Activated T-cell treated with anti-CD3 and anti-CD28 coated beads, Interleukin-2, amount 50 U/mL, for 72 hours (primary cell): ENCODE measurements at places on chromosomes 5 and 9. TPM values are rescaled to one million over a fixed set of nuclear protein-coding genes. Genes with fewer than 3 reads are reported as not detected.

GRCh38 chr5:162497455-162497854 lies 429.9 kb downstream of the GABRG2 start:
- no peak for DNase-seq

DNA sequence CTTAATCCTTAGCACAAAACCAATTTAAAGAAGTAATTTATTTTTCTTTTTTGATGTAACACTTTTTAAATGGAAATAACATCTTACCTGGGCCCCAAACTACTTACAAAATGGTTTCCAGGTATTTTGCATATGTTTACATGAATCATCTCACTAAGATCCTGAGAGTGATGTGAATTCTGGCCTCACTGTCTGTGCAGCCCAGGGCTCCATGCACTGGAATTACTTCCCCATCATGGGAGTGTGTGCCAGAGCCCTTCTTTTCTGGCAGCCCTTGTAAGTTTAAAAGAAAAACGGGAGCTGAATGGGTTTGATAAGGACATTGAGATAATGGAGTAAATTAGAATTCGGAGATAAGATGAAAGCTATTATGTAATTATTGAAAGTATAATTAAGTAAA lies 12.2 kb upstream of the F2R start:
- no peak for DNase-seq

DNA sequence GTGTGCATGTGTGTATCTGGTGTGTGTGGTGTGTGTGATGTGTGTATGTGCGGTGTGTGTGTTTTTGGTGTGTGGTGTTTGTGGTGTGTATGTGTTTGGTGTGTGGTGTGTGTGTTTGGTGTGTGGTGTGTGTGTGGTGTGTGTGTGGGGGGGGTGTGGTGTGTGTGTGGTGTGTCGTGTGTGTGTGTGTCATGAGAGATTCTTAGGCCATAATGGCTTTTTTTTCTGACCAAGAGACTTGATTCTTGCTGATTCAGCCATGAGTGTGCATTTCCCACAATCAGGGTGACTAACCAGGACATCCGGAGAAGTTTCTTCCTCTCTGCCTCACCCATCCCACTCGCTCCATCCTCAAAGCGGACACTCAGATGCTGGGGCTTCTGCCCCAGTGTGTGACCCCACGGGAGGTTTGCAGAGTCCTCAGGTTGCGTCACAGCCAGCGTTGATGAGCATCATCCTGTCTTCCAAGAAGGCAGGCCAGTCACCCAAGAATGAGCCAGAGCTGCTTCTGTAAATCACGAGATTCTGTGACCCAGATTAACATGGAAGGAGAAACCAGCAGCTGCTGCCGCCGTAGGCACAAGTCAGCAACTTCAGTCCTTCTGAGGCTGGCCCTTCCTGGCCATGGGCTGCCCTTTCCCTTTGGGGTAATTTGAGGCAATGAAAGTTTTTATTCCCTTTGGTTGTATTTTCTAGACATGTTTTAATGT lies 12.5 kb upstream of the CTSL start:
- peak; percentile 66 for DNase-seq

- DNase-seq: no peak
Observed at GRCh38 chr5:99449786-99450185, 521.0 kb upstream of the CHD1 start.

GRCh38 chr5:133471699-133472098 lies 140.6 kb downstream of the FSTL4 start:
- DNase-seq: no peak

DNA sequence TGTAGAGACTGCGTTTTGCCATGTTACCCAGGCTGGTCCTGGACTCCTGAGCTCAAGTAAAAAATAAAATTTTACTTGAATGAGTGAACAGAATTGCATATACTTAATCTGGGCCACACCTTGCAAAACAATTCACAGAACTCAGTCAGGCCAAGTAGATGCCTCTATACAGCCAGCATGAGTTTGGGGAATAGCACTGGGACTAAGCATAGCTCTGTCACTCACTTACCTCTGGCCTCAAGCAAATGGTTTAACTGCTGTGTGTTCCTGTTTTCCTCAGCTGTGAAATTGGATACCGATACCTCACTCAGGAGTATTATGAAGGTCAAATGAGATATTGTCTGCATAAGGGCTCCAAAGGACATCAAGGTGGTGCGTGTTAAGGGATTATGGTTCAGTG lies 10.9 kb upstream of the FRMPD1 start:
- no peak for DNase-seq

- DNase-seq: no peak
Observed at GRCh38 chr5:144083185-144083584, 87.3 kb downstream of the YIPF5 start.

DNA sequence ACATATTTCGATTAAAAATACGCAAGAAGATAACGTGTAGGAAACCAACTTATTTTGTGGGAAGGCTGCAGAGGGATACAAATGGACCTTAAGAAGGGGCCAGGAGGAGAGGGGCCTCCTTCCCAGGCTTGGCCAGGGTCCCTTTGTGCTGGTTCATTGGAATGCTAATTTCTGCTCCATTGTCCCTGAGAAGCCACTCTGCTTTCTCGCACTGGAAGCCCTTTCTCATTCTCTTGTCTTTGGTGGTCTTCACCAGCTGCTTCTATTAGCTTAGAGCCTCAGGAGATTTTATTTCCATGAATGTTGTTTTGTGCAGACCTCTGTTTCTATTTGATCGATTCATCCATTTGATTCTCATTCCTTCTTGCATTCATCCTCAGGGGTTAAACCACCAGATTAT lies 325.4 kb downstream of the TMEM38B start:
- DNase-seq: no peak

- DNase-seq: no peak
Observed at GRCh38 chr5:157479612-157480510, 19.8 kb downstream of the NIPAL4 start.

DNA sequence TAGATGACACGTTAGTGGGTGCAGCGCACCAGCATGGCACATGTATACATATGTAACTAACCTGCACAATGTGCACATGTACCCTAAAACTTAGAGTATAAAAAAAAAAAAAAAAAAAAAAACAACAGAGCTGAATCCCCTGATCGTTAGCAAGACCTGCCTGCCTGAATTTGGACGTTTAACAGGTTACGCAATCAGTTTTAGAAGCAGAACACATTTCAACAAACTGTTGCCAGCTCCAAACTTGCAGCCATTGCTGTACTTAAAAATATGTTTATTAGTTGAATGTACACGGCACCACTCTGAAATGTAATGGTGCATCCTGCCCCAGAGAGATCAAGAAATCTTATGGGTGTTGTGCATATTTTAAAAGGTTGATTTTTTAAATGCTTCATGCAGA lies 680.0 kb downstream of the TLE4 start:
- DNase-seq: no peak

DNA sequence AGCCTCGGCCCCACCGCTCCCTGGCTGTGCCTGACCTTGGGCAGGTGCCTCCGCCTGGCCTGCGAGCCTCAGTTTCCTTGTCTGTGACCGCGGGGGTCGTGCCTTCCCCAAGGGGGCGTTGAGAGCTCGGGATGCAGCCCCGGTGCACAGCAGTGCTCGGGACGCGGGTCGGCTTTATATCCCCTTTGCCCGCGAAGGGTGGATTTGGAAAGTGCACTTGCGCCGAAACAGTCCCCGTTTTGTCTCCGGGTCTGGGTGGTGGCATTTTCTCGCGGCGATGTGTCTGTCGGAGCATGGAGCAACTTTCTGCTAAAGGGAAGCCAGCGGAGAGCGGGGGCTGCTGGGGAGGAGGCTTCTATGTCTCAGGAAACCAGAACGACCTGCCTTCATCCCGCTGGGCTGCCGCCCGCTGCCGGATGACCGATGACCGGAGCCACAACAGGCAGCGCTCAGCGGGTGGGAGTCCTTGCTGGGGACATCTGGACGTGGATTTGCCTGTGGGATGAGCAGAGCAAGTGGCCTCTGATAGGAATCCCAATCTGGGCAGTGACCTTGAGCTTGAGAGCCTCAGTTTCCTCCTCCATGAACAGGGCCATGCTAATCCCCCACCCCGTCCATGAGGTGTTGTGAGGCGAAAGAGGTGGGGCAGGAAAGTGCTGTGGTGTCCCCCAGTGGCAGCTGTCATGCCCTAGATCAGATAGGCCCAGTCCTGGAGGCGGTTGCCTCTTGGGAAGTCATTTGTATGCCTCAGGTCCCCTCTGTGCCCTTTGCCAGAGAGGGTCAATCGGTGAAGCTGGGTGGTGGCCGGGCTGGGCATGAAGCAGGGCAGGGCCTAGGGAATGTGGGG lies 651 bp downstream of the HRH2 start:
- peak; percentile 31 for DNase-seq

DNA sequence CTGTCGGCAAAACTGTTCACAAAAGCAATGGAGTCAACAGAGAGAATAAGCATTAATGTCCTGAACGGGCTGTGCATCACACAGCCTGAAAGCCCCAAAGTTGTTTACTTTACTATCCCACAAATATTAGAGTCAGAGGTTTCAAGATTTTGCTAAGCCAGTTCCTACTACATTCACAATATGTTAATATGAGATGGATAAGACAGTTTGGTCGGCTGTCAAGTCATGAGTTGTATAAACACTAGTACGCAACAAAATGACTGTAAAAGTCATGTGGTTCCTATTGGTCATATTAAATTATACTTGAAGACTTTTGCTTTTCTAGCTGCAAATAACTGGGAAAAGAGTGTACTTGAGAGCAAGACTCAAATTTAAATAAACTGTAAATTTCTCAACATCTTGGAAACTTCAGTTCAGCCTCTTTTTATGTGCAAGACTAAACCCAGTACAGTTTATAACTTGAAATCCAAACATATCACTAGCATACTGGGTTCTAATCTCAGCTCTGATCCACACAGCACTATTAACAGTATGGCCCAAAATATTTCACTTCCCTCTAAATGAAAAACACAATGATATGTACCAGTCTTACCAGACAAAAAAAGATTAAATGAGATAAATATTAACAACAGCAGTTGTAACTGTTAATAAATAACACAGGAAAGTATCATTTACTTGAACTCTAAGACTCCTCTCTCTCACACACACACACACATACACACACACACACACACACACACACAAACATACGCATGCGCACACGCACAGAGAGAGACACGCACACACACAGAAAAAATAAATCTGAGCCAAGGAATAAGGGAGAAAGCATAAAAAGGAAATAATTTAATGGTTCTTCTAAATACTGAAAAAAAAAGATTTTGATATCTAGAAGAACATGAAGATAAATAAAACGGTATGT lies 33.1 kb downstream of the FANCC start:
- no peak for DNase-seq

DNA sequence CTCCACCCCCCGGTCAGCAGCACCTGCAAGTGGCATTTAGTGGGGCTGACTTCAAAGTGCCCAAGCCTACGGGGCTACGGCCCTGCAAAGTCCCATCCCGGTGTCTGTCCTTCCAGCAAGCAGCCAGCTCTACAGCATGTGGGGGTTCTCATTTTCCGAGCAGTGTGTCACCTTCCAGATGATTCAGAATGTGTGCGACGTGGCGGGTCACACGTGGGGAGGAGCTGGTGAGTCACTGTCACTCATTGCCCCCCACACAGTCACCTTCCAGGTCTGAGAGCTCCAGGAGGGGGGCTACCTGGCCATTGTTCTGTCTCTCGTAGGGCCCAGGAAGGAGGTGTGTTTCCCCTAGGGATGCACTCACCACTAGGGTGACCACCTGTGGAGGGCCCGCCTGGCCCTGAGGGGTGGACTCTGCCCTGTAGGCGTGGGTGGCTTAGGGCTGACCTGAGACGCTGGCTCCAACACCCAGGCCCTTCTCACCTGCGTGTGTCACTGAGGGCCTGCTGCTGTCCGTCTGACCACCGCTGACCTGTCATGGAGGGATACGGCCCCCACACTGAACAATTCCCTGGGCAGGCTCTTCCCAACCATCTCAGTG lies 70.2 kb downstream of the SEMA4D start:
- DNase-seq: peak; percentile 88

DNA sequence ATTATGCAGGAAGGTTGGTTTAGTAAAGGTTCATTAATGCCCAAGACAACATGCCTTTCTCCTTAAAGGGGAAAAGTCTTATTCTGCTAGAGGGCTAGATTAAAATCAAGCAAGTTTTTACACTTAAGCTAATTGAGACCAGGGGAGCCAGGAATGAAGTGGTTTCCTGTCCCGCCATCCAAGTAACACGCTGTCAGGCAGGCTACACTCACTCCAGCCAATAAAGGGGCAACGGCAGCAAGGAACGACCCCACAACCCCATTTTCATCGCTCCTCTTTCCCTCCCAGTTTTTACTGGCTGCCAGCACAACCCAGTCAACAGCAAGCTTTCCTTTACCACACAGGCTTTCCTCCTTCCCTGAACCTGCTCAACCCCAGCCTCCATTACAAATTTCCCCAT lies 225.1 kb downstream of the DCP2 start:
- no peak for DNase-seq

DNA sequence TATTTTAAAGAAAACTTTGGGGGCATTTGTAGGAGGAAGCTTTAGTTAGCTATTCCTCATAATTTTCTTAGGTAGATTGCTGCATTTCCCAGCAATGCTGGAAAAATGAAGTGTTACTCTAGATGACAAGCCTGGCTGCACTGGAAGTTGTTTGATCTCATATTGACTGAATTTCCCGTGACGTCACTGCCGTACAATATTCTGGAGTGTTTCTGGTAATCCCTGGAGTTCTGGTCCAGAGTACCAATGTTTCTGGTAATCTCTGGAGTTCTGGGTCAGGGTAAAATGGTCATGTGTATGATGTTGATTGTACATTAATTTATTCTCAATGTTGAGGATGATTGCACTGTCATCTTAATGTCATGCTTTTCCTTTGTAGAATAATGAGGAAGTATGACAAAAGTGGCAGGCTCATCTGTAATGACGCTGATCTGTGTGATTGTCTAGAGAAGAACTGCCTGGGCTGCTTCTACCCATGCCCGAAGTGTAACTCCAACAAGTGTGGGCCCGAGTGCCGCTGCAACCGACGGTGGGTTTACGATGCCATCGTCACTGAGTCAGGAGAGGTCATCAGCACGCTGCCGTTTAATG lies 26.2 kb downstream of the ARL14EPL start:
- no peak for DNase-seq

GRCh38 chr5:59798862-59799667 lies 94.5 kb downstream of the PDE4D start:
- DNase-seq: no peak

- no peak for DNase-seq
Observed at GRCh38 chr5:79787448-79787847, 97.8 kb downstream of the CMYA5 start.

Gene PHF24
- total RNA-seq: 1.1 TPM

Gene AK8
- 0.63 TPM for total RNA-seq

Gene NR2F1-AS1
- 0.93 TPM for total RNA-seq

Gene AGXT2
- total RNA-seq: not detected

Gene DMRTA1
- total RNA-seq: not detected

Gene RAD50
- total RNA-seq: 42.1 TPM

Gene PTPRD
- total RNA-seq: 0.44 TPM
